ENCODE measurements at places on chromosomes 12 and 14.

DNA sequence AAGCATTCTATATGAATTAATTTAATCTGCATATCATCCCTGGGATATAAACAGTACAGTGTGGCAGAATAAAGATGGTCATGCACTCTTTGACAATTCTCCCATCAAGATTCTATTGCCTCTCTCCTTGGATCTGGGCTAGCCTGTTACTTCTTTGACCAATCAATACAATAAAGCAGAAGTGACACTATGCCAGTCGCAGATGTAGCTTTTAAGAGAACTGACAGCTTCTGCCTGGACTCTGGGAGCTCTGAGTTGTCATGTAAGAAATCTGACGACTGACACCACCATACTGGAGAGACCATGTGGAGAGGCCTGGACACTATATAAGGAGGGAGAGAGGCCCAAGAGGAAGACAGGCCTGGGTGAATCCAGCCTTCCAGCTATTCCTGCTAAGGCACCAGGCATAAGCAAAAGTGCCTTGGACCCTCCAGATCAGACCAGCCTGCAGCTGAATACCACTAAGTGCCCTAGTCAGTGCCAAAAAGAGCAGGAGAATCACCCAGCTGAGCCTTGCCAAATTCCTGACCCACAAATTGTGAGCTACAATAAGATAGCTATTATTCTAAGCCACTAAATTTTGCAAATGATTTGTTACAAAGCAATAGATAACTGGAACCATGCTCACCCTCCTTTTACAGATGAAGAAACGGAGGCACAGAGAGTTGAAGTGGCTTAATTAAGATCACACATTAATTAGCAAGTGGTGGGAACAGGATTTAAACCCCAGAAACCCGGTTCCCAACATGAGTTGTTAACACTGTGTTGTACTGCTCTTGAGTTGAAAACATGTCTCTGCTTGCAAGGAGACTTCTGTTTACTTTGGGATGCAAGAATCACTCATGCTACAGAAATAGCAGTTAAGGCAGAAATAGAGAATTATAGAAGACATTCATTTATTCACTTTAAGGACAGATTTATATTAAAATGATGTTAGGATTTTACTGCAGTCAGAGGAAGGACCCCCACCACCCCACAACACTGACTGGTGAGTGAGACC is 84.6 kb downstream of the RIN3 start:
- DNase-seq, result no peak

DNA sequence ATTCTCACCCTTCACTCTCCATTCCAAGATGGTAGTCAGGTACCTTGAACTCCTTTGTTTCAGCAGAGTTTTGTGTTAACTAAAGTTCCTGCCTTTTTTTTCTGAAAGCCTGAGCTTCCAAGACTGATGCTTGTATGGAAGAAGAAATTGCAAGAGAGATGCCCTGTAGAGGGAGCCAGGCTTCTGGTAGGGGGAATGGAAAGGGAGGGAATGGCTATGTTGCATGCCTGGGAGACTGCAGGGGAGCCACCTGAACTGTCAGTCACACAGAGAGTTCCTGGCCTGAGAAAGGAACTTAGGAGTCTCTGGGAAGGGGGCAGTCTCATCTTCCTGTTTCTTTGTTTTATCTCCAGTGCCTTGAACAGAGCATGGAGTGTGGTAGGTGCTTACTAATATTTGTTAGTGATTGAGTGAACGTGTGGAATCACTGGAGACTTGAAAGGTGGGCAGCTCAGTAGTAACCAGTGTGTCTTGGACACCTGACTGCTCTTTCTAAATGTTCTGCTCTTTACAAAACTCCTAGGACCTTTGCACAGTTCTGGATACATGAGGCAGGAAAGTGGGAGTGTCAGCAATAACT is 132.2 kb downstream of the ANO4 start:
- DNase-seq, result no peak

- DNase-seq, result no peak
Observed at GRCh38 chr14:80764921-80765507, 176.5 kb downstream of the CEP128 start.

DNA sequence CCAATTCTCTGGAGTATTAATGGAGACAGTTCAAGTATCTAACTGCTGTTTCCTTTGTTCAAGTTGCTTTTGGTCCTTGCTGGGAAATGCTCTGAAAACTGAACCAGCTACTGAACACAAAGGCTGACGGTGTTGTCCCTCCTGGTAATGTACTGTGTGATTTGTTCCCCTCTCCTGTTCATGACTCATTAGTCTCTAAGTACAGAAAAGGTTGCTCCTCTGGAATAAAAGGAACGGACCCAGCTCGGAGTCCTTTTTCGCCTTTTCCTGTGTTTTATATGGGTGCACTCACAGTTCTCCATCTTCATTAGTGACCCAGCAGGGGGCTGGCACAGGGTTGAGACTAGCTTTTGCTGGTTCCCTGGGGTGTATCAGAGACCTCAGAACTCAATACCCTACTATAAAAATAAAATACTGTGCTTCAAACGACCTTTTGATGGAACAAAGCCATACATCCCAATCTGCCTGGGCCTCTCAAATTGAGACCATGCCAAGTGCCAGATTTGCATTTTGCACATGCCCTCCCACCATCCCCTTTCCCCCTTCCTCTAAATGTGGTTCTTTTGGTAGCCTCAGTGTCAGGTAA is 269.7 kb downstream of the RAD51B start:
- no peak for DNase-seq

DNA sequence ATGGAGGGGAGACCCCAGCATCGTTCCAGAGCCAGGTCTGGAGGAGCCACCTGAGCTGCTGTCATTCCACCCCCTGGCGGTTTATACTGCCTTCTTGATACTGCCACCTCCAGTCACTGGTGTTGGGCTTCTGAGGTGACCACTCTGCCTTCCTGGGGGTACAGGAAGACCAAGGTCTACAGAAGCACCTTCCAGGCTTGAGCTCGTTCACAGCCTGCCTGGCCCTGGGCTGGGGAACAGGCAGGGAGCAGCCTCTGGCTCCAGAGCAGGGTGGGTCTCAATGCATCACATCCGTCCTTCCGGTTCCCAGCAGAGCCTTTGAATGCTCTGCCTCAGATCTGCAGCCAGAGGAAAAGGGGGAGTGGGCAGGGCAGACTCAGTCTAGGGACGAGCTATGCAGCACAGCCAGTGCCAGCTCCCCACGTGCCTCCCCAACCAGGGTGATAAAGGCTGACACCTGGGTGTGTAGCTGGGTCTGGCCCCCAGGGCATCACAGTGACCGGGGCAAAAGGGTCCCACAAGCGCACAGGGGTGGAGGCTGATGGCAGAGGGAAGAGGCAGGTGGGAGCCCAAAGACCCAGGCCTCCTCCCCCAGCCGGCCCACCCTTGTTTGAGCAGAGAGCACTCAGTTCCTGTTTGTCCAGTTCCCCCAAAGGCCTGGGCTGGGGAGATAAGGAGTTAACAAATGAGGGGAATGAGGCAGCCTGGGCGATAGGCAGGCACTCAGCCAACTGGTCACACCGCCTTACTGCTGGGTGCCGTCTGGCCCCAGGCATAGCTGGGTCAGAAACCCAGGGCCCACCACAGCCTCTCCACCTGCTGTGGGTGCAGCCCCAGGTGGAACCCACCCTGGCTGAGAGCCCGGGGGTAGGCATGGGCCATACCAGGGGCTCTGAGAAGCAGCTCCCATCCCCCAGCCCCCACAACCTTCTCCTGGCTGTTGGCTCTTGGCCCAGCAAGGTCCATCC is 17.1 kb downstream of the DEGS2 start:
- DNase-seq, result no peak

GRCh38 chr12:110531741-110532333 is 29.7 kb downstream of the RAD9B start:
- no peak for DNase-seq

- no peak for DNase-seq
Observed at GRCh38 chr12:123021688-123022604, 41.5 kb downstream of the ARL6IP4 start.

GRCh38 chr12:114838480-114838879 is 154.5 kb upstream of the TBX3 start:
- DNase-seq, result no peak

DNA sequence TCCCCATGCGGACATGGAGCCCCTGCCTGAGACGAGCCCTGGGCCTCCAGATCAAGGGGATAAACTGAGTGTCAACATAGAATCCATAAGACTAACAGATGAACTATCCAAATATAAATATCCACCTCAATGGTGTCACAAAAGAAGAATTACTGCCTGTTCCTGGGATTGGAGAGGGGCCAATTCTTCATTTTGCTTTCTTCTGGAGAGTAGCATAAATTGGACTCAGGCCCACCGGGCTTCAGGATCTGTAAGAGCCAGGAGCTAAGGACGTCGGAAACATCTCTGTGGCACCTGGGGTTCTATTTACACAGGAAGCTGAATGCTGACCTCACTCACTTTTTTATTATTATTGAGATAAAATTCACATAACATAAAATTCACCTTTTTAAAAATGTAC is 408.2 kb upstream of the CCDC196 start:
- no peak for DNase-seq

- DNase-seq, result no peak
Observed at GRCh38 chr14:36773558-36773957, 111.9 kb downstream of the PAX9 start.

DNA sequence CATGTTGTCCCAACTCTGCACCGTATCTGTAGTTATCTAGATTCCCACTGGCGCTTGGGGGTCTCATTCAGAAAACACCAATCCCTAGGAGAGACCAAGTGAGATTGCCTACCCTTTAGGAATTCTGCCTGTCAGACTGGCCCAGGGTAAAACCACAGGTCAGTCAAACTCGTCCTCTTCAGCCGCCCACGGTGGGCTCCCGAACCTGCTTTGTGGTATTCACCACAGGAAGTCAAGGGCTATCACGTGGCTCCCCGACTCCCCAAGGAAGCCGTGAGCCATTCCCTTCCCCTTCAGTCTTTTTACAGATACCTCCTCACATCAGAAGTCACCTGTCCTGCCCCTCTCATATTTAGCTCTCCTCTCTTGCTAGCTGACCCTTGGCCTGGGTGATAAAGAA is 159.9 kb downstream of the EGLN3 start:
- no peak for DNase-seq

DNA sequence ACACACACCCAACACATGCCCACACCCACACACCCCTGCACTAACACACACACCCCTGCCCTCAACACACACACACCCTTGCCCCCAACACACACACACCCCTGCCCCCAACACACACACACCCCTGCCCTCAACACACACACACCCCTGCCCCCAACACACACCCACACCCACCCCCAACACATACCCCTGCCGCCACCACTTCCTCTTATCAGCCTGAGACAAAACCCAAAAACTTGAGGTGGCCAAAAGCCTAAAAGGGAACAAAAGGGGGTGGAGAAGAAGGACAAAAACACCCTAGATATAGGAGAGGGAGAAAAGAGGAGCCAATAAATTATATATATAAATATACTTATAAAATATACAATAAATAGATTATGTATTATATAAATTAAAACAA is 9.1 kb upstream of the DEGS2 start:
- no peak for DNase-seq

DNA sequence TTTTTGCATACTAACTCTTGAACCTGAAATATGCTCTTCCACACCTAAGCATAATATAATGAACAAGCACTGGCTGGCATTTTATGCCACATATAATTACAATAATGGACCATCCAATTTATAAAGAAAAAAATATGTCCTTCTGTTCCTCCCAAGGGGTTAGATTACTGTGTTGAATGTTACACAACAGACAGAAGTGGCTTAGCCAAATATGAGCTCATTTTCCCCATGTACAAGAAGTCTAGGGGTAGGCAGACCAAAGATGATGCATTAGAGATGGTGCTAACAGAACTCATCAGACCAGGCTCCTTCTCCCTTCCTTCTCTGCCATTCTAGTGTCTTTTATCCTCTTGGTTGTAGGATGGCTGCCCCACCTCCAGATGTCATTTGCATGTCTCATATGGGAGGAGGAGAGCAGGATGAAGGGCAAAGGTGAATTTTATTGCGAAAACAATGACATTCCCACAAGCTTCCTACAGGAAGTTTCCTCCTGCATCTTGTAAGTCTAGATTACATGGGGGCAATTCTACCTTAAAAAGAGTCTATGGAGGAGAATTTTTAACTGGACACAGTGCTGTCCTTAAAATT is 43.9 kb upstream of the SLC2A13 start:
- no peak for DNase-seq

DNA sequence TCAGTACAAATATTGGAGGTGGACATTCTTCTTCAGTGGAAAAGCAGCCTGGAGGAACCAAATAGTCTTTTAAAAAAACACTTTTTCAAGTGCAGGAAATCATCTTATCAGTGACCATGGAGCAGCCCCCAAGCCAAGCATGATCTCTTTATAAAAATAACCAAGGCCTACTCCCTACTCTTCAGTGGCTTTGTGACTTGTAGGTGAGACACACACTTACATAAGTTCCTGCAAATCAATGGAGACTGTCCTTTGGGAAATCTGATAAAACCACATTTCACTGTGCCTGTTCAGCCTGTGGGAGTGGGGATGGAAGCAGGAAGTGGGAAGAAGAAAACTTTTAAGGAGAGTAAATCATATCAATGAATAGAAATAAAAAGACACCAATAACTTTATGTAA is 56.3 kb downstream of the MBIP start:
- no peak for DNase-seq

DNA sequence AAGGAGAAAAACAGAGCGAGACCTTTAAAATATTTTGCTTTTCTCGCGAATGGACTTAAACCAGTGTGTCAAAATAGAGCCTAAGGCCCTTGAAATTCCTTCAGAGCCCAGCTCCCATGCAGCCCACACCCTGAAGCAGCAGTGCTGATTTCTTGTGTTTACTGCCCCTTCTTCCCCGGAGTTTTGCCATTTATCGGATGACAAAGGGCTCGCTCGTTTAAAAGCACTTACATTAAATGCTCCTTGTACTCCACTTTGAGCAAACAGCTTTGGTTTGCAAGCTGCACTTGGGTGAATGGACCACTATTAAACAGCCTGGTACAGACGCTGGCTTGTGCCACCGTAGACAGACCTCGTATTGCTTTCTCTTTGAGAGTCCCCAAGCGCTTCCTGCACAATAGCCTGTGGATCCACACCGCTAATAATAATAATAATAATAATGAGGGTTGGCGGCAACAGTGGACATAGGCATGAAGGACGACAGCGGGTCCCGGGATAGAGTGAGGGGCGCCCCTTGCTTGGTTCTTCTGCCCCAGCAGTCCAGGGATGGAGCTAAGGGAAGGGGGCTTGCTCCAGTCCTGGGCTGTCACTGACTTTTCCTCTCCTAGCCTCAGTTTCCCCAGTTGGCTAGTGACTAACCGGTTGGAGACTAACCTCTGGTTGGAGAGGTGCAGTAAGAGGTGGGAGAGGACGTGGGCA is 6.6 kb downstream of the DLK1 start:
- DNase-seq, result no peak

- no peak for DNase-seq
Observed at GRCh38 chr12:88375306-88376305, 204.7 kb downstream of the KITLG start.

- no peak for DNase-seq
Observed at GRCh38 chr12:108805136-108805535, 52.2 kb downstream of the SSH1 start.

Data from CD4-positive, alpha-beta T cell treated with Interleukin-12 subunit alpha and Interleukin-12 subunit beta, for 1 hour (primary cell).